ENCODE measurements at places on chromosomes 2 and 18. TPM values are rescaled to one million over a fixed set of nuclear protein-coding genes. Genes with fewer than 3 reads are reported as not detected.

DNA sequence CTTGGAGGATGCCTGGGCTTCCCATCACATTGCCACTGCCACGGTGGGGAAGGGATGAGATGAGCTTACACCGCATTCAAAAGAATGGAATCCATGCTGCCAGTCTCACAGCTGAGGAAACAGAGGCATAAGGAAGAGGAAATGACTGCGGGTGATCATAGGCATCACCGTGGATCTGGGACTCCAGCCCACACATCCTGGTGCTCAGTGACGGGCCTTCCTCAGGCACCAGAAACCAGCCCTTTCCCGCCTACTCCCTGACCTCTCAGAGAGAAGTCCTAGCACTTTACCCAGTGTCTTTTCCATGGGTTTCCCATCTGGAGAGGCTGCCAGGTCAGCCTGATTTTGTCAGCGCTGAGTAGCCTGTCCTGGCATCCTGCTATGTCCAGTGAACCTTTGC is 5.3 kb upstream of the PLB1 start:
- no peak overlapping the region for H3K27ac ChIP-seq
- H3K36me3 ChIP-seq, result no peaks in the 10 kb centered on the region
- H3K4me1 ChIP-seq, result no peaks in the 10 kb centered on the region
- no peak for DNase-seq

The TMEM17 gene
- total RNA-seq, result 2.0 TPM

The IL36G gene
- total RNA-seq, result not detected

- H3K4me1 ChIP-seq, result no peaks in the 10 kb centered on the region
- H3K36me3 ChIP-seq, result no peaks in the 10 kb centered on the region
- no peak overlapping the region for H3K4me3 ChIP-seq
Measured at GRCh38 chr18:46686186-46686585, 29.2 kb upstream of the LOXHD1 start.

- no peaks in the 10 kb centered on the region for H3K4me1 ChIP-seq
- H3K4me3 ChIP-seq, result no peak overlapping the region
- no peaks in the 10 kb centered on the region for H3K27me3 ChIP-seq
- H3K36me3 ChIP-seq, result no peaks in the 10 kb centered on the region
Measured at GRCh38 chr2:10226038-10226724, 76.5 kb upstream of the HPCAL1 start.

GRCh38 chr2:15492773-15493325 is 68.3 kb downstream of the NBAS start:
- DNase-seq, result no peak
- H3K27me3 ChIP-seq, result no peaks in the 10 kb centered on the region
- H3K27ac ChIP-seq, result no peak overlapping the region
- H3K4me3 ChIP-seq, result no peak overlapping the region
- H3K4me1 ChIP-seq, result no peaks in the 10 kb centered on the region
